Pancreas (tissue), 10 donors: ENCODE measurements at places on chromosomes 5 and 9. TPM values are rescaled to one million over a fixed set of nuclear protein-coding genes. Genes with fewer than 3 reads are reported as not detected.

Gene NTRK2
- polyA plus RNA-seq: 6.6 TPM

Gene ZER1
- 22.6 TPM for polyA plus RNA-seq

Gene SLC6A18
- 0.14 TPM for polyA plus RNA-seq

Gene NUTM2G
- not detected for polyA plus RNA-seq

Gene CAMK2A
- 0.12 TPM for polyA plus RNA-seq

Gene LMBRD2
- 4.6 TPM for polyA plus RNA-seq

Gene GARIN3
- not detected for polyA plus RNA-seq

Gene TRPM3
- polyA plus RNA-seq: 1.9 TPM

Gene PPP3R2
- polyA plus RNA-seq: 0.02 TPM

Gene GDNF
- not detected for polyA plus RNA-seq

Gene C5orf34
- polyA plus RNA-seq: 0.40 TPM

Gene BTNL8
- 0.49 TPM for polyA plus RNA-seq

Gene EIF4E1B
- 0.30 TPM for polyA plus RNA-seq

Gene CCNI2
- polyA plus RNA-seq: 0.84 TPM

Gene PRR16
- 0.75 TPM for polyA plus RNA-seq

Gene RANBP17
- 4.6 TPM for polyA plus RNA-seq

Gene SPINK7
- not detected for polyA plus RNA-seq

Gene TAF11L5
- not detected for polyA plus RNA-seq

Gene GPRIN1
- polyA plus RNA-seq: 0.72 TPM

Gene PCDHA9
- not detected for polyA plus RNA-seq

Gene PRUNE2
- 3.6 TPM for polyA plus RNA-seq

Gene ADAMTS12
- polyA plus RNA-seq: 0.34 TPM

Gene CNTNAP3
- polyA plus RNA-seq: 0.92 TPM

Gene HAND1
- polyA plus RNA-seq: not detected

Gene SHOC1
- not detected for polyA plus RNA-seq

Gene PCDHA4
- polyA plus RNA-seq: 0.53 TPM

Gene ECM2
- polyA plus RNA-seq: 2.0 TPM

Gene LHX3
- polyA plus RNA-seq: not detected

Gene SNAPC3
- polyA plus RNA-seq: 10.2 TPM

Gene TXN
- polyA plus RNA-seq: 99.5 TPM

Gene LCN10
- polyA plus RNA-seq: 54.0 TPM

Gene KIF24
- 0.38 TPM for polyA plus RNA-seq

Gene SPINK1
- 5,539 TPM for polyA plus RNA-seq

Gene IFNA13
- 0.07 TPM for polyA plus RNA-seq

Gene FSD1L
- polyA plus RNA-seq: 1.4 TPM

Gene ENG
- 25.8 TPM for polyA plus RNA-seq

Gene UBE2QL1
- 0.72 TPM for polyA plus RNA-seq

Gene C5orf52
- not detected for polyA plus RNA-seq

Gene LURAP1L
- polyA plus RNA-seq: 11.3 TPM

Gene NUP155
- polyA plus RNA-seq: 1.5 TPM

Gene TMEM215
- polyA plus RNA-seq: not detected

Gene ISCA1
- polyA plus RNA-seq: 9.0 TPM

Gene PCDHB8
- 0.49 TPM for polyA plus RNA-seq

Gene MAMDC2
- 0.95 TPM for polyA plus RNA-seq

Gene CCDC183
- polyA plus RNA-seq: 10.7 TPM

Gene CNTFR
- polyA plus RNA-seq: 0.87 TPM

Gene BARHL1
- 0.27 TPM for polyA plus RNA-seq

Gene SLC23A1
- polyA plus RNA-seq: 2.1 TPM

Gene SH3TC2
- 0.23 TPM for polyA plus RNA-seq

Gene FOXD4
- polyA plus RNA-seq: 0.38 TPM

Gene FABP6
- not detected for polyA plus RNA-seq

Gene MYOT
- polyA plus RNA-seq: 1.2 TPM

Gene ZNF658
- 0.99 TPM for polyA plus RNA-seq

Gene SPATA6L
- polyA plus RNA-seq: 7.4 TPM
